ENCODE measurements at places on chromosomes 13 and 19.

DNA sequence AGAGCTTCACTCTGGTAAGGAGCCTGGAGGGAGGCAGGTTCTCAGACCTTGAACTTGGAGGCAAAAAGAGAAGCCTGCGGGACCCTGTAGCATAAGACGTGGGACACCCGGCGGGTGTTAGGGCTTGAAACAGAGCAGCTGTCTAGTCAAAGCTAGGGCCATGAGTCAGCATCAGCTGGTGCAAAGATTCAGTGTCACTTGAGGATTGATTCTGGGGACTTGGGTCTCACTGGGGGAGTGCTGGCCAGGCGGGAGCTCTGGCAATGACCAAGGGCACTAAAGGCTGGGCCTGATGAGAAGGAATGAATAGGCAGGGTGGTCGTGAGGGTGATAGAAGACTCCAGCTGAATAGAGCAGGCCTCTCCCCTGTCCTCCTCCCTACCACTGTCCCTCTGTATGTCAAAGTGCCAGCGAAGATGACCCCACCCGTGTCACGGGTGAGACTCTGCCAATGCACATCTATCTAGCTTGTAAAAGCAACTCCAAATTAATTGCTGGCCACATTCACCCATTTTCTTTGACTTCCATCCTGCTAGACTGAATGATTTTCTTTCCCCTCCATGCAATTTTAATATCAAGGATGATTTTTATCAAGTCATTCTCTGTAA, 97.1 kb downstream of the MBNL2 start:
- DNase-seq, result no peak

DNA sequence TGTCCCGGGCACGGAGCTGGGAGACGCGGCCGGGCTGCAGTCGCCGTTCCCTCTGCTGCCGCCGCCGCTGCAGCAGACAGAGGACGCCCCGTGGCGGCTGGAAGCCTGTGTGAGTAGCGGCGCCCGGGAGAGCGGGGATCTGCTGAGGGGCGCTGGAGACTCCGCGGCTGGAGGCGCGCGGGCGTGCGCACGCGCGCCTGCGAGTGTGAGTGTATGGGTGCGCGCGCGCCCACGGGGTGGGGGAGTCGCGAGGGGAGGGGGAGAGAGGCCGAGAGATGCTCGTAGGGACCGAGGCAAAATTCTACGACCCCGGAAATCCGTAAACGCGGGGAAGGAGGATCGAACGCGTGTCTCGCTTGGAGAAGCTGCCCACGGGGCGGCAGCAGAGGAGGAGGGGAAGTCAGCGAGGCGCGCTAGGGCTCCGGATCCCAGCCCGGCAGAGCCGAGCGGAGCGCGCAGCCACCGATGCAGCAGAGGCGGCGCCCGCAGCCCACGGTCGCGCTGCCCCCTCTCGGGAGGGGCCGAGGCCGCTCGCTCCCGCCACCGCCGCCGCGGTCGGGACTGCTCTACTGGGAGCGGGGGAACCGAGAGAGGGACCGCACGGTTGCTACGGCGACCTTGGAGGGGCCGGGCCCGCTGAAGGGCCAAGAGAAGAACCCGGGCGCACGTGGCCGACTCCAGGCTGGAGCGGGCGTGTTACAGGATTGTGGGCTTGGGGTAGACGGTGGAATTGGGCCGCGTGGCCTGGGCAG, at the start of gene ENOX1:
Gene ENOX1 (minus strand): TSS at position 207 of the 752 bp plus-strand sequence.
- DNase-seq, result peak; percentile 82

GRCh38 chr13:30366088-30366487, 56.2 kb upstream of the UBE2L5 start:
- no peak for DNase-seq

GRCh38 chr13:86954341-86954740, 716.8 kb upstream of the SLITRK5 start:
- DNase-seq, result no peak

DNA sequence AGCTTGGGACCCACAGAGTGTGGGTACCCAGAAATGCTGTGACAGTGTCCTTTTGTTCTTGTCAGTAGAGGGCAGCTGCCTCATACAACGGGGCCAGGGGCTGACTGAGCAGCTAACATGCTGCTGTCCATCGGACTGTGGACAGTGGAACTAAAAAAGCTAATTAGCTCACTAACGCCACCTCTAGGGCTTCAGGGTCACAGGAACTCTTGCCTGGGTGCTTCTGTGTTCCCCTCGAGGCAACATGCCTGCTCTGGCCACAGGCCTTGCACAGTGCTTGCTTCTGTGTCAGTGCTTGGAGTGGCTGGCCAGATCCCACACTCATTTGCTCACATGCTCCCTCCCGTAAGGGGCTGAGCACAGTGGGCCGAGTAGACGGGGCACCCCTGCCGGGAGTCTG, 377.0 kb downstream of the OLFM4 start:
- no peak for DNase-seq

DNA sequence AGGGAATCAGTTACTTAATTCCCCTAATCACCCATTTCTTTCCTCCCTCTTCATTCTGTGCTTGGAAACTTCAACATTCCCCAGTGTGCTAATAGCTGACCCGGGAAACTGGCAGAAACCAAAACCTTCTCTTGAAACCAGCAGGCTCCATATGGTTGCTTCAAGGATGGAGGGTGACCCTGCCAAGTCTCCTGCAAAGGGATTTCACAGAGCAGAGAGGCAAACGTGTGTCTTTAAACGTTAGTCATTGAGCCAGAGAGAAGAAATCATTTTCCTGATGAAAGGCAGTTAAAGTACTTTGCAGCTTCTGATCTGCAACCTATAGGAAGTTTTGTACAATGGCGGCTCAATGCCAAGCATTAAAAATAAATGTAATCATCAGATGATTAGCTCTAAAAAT, 220.9 kb downstream of the POU4F1 start:
- DNase-seq, result no peak

DNA sequence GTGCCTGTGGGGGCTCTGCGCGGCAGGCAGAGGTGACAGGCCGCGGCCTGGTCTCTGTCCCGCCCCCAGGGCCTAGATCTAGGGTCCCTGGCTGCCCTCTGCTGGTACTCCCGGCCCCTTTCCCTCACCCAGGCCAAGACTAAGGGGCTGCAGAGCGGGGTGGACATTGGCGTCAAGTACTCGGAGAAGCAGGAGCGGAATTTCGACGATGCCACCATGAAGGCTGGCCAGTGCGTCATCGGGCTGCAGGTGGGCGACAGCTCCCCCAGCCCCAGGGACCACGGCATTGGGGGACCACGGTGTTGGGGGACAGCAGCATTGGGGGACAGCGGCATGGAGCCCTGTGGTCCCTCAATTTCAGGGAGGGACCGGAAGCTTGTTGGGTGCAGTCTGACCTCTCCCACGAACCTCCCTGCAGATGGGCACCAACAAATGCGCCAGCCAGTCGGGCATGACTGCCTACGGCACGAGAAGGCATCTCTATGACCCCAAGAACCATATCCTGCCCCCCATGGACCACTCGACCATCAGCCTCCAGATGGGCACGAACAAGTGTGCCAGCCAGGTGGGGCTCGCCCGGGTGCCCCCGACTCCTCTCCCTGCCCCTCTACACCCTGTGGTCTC, 3.8 kb upstream of the ABCA7 start:
- peak; percentile 14 for DNase-seq

DNA sequence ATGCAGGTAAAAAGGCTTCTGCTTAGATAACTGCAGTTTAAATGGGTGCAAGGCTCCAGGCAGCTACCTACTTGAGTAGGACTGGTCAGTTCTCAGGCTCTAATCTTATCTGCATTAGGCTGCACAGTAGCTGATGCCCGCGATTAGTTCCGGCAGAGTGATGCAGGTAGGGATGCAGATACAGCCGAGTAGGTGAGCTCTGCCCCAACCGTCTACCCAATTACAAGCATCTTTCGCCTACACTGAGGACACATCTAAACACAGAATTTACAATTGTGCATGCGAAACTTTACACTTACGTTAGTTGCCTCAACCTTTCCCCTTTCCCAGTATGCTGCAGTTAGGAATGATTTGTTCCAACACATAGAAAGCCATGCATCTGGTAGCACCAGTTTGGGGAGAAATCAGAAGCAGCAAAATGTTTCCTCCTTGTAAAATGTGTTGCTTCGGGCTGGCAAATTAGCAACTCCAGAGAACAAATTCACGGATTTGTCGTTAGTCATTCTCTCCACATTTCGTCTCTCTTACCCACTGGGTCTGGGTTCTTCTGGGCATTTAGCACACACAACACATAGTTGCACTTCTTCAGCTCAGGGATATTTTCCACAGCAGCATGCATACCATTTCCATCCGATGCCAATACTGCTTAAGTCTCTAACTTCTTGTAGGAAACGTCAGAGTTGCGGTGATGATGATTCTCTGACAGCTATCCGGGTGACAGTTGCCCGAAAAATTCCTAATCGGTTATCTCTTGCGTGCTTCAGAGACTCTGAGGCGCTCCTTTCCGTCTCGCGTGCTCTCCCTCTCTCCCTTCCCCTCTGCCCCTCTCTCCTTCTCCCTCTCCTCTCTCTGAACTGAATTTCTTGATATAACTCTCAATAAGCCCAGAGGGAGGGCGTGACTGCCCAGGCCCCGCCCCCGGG, at the start of gene PCDH9:
Gene PCDH9 (minus strand): TSS at position 856 of the 923 bp plus-strand sequence. CDS start 1,896 bp downstream, outside the sequence.
- DNase-seq, result peak; percentile 6
